Activated CD8-positive, alpha-beta memory T cell treated with anti-CD3 and anti-CD28 coated beads, Interleukin-2, amount 50 U/mL, for 4 hours (primary cell): ENCODE measurements at places on chromosomes 1 and 21.

DNA sequence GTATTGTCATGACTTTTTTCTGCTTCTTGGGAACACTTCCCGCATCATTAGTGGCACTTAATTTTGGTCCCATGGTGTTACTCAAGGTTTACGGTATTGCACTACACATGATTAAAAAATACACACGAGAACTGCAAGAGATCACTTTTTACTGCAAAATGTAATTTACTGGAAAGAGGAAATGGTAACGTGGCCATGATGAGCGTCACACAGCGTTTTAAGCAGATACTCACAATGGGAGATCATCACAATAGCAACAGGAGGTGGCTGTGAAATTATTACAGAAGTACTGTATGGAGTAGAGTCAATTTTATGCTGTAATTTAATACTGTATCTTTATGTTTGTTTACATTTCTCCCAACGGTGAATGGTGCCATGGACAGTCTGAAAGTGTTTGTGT, 1510.3 kb downstream of the AMY1C start:
- DNase-seq, result no peak

DNA sequence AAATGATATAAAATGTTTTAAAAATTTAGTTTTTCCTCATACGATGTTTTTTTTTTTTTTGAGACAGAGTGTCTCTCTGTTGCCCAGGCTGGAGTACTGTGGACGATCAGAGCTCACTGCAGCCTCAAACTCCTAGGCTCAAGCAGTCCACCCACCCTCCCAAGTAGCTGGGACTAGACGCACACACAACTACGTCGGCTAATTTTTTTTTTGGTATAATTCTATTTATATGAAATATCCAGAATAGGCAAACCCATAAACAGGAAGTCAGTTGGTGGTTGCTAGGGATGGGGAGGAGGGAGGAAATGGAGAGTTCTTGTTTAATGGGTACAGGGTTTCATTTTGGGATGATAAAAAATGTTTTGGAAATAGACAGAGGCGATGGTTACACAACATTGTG, 56.5 kb downstream of the WARS2 start:
- no peak for DNase-seq

- DNase-seq, result no peak
These were observed 90.0 kb upstream of the LRRN2 start for GRCh38 chr1:204775546-204775945.

DNA sequence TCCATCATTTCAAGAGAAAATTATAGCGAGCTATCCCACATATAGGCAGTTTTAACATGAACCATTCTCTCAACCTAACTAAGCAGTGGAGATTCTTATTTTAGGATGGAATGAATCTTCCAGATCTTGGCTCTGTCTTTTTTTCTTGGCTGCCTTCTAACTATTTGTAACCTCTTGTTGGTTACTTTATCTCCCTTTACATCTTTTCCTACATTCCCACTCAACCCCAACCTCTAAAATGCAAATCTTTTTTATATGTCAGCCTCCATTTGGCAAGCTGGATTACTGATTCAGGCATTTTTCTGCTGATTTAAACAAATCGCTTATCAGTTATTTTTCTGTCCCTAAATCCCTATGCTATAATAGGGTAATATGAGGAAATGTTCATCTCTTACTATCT, 46.9 kb upstream of the LHX8 start:
- no peak for DNase-seq

DNA sequence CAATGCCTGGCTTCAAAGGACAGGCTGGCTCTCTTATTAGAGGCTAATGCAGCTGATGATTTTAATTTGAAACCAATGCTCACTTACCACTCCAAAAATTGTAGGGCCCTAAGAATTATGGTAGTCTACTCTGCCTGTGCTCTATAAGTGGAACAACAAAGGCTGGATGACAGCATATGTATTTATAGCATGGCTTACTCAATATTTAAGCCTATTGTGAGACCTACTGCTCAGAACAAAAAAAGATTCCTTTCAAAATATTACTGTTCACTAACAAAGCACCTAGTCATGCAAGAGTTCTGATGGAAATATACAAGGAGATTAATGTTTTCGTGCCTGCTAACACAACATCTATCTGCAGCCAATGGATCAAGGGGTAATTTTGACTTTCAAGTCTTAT, 73.8 kb upstream of the DUSP10 start:
- DNase-seq, result no peak

GRCh38 chr1:154716614-154717527, 108.9 kb upstream of the ADAR start:
- no peak for DNase-seq
